GM10248 (cell line): ENCODE measurements at places on chromosomes 5 and 9.

DNA sequence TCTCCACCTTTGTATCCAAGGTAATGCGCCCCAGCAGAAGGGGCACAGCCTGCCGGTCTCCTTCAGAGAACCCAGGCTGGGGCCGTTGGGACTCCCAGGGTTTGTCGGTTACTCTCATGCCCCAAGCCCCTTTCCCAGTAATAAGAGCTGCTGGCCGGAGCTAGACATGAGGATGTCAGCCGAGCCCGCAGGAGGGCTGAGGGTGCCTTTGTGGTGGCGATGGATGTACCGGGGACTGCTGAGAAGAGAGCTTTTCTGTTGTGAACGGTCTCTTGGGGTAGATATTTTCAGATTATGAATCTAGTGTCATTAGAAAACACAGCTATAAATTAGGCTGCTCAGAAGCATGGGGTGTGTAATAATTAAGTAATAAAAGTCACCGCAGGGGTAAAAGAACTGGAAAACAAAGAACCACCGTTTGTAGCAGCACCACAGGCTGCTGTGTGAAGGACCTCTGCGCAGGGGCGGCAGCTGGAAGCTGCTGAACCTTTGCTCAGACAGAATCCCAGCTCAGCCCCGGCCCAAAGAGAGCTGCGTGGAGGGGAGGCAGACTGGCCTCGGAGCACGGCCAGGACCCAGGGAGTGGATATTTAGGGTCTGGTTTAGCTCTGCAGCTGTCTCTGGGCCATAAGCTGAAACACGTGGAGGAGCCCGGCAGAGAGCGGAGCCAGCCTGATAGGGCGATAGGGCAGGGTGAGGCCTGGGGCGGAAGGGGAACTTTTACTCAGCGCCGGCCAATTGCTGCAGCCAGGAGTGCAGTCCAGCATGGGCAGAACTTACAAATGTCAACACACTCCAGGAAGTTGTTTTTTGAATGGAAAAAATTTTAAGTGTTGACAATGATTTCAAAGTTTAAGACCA is 50.5 kb upstream of the BARHL1 start:
- DNase-seq: no peak

GRCh38 chr9:18906656-18907395 is 126.2 kb downstream of the SAXO1 start:
- no peak for DNase-seq

DNA sequence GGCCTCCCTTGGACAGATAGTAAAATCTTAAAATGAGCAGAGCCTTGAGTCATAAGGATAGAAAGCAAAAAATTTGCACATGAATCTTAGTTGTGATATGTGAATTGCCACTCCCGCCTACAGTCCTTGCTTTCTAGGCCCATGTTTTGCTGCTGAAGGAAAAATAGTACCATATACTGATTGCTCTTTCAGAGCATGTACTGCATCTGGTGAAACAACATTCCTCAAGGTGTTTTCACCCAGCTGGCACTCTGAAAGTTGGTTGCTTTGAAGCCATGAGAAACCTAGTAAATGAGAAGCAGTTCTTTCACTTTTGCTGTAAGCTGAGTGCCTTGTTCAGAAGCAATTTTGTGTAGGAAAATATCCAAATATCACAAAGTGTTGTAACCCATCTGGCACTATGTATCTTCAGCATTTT is 10.3 kb downstream of the CDC37L1 start:
- DNase-seq: peak; percentile 37

DNA sequence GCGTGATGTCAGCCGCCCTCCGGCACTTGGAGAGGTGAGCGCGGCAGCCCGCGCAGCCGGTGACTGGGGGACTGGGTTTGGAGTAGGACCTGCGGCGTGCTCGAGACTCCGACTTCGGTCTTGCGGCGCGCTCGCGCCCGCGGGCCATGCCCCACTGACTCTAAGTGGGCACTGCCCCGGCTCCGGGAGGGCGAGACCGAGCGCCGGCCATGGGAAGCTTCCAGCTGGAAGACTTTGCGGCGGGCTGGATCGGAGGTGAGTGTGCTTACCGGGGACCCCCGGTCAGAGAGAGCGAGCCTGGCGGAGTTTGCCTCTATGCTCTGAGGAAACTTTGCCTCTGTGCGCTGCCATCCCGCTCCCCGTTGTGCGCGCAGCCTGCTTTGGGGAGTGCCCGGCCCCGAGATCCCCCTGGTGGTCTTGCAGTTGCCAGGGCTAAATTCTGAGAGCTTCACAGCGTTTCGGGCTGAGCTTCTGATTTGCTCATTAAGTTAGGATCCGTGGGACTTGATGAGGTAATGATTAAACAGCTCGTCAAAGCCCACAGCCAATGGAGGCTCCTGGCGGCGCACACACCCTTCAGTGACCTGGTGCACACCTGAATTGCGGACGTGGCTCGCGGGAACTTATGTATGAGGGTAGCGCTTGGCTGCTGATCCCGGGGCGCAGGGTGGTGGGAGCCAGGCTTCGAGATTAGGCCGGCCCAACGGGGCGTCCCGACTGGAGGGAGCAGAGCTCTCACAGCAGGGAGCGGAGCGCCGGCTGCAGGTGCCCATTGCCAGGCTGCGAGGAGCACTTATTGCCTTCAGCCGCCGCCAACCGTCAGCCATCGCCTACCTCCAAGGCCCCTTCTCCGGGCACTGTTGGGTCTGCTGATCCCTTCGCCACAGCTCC is at the start of gene SLC25A48:
Gene SLC25A48, plus strand, starts transcription at position 25 of the 891 bp plus-strand sequence. Its CDS starts 185 bp downstream, at position 210.
- DNase-seq: peak; percentile 68

DNA sequence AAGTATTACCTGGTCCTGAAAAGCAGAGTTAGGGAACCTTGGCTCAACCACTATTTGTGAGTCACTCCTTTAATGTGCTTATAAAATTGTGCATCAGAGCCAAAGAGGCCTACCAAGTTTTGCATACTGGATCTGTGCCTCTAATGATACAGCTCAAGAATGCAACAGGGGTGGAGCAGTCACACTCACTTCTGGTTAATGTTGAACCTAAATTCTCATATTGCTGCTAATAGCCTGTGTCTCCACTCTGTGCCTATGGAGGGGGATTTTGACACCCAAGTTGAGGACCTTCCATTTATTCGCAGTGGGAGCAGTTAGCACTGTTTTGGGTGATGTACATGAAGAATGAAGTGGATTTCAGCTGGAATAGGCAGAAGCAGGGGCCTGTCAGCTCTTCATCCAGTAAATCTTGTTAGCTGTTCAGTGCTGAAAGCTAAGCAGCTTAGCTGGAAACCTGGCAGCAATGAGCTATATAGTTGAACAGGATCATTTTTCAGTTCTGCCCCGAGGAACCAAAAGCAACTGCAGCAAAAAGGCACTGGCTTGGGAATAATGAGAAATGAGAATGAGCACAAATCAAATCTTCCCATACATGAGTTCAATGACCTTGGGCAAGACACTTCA is 9.7 kb downstream of the SH3TC2 start:
- no peak for DNase-seq

DNA sequence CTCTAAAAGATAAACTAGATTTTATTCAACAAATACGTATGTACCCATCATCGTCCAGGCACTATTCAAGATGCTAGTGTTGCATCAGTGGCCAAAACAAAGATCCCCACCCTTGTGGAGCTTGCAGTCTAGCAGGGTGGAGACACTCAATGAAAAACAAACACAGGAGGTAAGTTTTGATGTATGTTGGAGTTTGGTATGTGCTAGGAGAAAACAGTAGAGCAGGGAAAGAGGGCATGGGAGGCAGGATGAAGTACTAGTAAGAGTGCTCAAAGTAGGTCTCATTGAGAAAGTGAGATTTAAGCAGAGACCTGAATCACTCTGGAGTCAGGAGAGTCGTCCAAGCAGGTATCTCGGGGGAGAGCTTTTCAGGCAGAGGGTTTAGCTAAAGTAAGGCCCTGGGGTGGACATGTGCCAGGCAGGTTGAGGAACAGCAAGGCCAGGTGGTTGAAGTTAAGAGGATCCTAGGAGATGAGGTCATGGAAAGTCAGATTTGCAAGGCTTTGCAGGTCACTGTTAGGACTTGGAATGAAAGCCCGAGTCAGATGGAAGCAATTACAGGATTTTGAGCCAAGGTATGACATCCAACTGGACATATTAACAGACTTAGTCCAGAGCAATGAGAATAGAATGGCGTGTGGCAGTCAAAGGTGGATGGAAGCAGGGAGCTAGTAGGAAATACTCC is 9.2 kb downstream of the SNX18 start:
- no peak for DNase-seq

DNA sequence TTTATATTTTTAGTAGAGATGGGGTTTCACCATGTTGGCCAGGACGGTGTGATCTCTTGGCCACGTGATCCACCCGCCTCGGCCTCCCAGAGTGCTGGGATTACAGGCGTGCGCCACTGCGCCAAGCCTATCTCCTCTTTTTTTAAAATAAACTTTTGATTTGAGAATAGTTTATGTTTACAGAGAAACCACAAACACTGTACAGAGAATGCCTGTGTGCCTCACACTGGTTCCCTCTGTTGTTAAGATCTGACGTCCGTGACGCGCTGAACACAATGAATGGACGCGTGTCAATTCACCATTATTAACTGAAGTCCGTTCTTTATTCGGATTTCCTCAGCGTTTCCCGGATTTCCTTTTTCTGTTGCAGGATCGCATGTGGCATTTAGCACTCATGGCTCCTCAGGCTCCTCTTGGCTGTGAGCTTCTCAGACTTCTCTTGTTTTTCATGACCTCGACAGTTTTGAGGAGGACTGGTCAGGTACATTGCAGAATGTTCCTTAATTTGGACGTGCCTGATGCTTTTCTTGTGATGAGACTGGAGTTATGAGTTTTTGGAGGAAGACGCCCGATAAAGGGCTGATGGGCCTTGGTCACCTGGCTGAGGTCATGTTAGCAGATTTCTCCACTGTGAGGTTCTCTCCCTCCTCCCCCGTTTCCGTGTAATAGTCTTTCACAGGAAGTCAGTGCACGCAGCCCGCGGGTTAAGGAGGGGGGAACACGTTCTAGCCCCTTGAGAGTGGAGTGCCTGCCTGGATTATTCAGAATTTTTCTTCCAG is 69.6 kb downstream of the ANKRD33B start:
- DNase-seq: no peak

DNA sequence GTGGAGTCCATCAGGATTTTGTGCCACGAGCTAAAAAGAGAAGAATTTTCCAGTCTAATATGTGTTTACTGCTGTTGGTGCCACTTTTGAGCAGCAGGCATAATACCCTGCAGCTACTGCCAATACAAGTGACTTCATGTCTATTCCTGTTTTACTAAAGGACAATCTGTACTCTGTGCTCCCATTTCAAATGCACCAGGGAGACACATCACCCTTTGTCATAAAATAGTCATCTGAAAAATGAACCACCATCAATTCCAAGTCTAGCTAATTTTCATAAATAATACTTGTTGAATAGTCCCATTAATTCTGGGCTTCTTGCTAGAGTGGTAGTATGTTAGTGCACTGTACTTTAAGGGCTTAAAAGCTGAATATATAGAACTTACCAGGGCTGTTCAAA is 8.9 kb upstream of the PKD2L2 start:
- DNase-seq: no peak

- DNase-seq: peak; percentile 73
Observed at GRCh38 chr9:33374634-33375237, 27.6 kb downstream of the AQP7 start.

GRCh38 chr5:181069767-181070491 is 29.9 kb downstream of the BTNL9 start:
- no peak for DNase-seq

GRCh38 chr5:175129121-175129520 is 314.9 kb downstream of the DRD1 start:
- no peak for DNase-seq

DNA sequence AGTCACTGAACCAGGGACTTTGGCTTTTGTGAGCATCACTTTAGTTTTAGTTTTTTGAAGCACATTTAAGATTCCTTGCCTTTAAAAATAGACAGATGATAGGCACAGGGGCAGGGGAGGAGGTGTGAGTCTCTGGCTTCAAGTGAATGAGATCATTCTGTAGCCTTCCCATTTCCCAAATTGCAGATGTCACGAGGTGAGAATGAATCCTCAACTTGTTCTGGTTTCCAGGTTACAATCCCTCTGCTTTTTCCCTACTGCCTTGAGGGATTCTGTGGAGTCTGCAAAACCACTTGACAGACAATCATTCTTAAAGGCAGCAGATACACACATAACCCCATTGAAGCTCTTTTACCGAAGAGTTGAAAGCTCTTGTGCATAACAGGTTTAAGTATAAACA is 332.4 kb downstream of the DMAC1 start:
- DNase-seq: no peak

GRCh38 chr5:173232499-173233346 is 2.3 kb downstream of the NKX2-5 start:
- DNase-seq: no peak

DNA sequence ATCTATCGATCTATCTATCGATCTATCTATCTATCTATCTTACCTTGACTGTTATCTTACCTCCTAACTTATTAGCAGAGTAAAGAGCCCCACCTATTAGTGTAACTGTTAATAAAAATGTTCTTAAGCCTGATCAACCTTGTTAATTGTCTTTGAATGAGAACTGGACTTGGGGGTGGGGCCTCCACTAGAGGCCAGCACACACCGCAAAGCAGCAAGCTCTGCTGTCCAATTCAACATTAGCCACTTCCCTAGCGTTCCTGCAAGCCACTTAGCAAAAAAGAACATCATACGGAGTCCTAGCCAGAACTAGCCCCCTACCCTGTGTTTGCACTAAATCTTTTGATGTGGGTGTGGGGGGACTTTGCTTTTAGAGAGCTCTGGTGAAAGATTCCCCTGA is 515.8 kb downstream of the KDM4C start:
- DNase-seq: no peak

DNA sequence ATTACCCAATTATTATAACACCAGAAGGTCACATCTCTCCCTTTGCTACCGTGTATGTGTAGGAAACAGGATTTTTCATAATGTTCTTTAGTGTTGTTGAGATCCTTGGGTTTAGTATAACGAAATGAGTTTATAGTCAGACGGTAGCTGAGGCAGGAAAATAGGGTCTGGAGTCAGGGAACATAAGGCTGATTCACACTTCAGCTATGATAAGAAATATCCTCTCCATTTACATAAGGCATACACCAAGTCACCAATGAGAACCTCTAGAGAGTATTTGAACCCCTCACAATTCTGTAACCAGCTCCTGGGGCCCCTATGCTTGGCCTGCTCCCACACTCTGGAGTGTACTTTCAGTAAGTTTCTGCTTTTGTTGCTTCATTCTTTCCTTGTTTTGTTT is 58.9 kb upstream of the ANKH start:
- DNase-seq: no peak

DNA sequence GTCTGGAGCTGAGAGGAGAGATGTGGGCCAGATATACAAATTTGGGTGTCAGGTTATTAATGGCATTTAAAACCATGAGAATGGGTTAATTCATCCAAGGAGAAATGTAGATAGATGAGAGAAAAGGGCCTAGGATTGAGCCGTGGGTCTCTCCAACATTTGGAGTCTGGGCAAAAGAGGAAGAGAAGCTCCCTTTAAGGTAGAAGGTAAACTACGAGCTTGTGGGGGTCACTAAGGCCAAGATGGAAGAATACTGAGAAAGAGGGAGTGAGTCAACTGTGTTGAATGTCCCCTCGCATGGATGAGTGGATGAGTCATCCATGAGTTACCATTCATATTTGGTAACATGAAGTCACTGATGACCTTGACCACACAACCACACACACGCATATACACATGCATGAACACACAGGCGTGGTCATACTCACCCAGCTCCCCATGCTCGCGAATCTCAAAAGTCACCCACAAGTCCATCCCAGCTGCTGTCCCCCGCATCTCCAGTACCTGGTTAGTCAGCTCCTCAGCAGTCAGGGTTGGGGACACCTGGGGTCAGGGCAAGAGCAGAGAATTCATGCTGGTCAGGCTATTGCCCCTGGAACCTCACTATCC is 6.8 kb upstream of the FCHSD1 start:
- DNase-seq: peak; percentile 56
